ENCODE measurements at places on chromosomes 4 and X. TPM values are rescaled to one million over a fixed set of nuclear protein-coding genes. Genes with fewer than 3 reads are reported as not detected.

CDX4 gene
- total RNA-seq: not detected

DNA sequence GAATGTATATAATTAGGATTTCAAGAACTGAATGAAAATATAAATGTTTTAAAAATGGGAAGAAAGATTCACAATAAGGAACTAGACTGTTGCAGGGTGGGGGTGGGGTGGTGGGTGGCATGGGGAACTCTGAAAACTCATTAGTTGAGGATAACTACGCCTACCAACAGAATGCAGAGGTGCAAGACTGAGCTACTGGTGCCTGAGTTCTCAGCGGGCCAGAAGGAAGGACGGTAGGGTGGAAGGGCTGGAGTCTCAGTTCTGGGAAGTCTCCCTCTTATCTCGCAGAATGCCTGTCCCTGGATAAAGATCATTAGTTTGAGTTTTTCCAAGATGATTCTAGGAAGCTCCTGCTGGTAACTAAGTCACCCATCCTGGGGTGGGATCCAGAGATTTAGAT, 1.3 kb upstream of the SOD3 start:
- no peak for DNase-seq

GRCh38 chr4:78732332-78733104, 43.6 kb upstream of the BMP2K start:
- no peak for DNase-seq

DNA sequence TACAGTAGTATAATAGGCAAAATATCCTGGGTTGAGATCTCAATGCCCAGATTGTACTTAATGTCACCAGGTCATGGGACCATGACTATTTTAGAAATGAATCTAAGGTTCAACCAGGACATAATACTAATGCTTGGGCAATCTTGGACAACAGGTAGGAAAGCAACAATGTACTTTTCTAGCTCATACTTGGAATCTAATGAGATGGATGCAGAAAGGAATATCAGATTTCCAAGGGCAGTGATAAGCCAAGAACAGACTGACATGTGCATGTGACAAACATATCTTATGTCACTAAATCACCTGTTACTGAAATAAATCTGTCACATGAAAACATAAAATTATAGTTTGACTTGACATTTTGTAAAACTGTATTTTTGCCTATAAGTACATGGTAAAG, 51.1 kb downstream of the RPS6KA3 start:
- DNase-seq: no peak

LETM1 gene
- 22.0 TPM for total RNA-seq

All from posterior vena cava (tissue), 2 donors.